Left renal pelvis (tissue), 4 donors: ENCODE measurements at places on chromosomes 7 and 10. TPM values are rescaled to one million over a fixed set of nuclear protein-coding genes. Genes with fewer than 3 reads are reported as not detected.

DNA sequence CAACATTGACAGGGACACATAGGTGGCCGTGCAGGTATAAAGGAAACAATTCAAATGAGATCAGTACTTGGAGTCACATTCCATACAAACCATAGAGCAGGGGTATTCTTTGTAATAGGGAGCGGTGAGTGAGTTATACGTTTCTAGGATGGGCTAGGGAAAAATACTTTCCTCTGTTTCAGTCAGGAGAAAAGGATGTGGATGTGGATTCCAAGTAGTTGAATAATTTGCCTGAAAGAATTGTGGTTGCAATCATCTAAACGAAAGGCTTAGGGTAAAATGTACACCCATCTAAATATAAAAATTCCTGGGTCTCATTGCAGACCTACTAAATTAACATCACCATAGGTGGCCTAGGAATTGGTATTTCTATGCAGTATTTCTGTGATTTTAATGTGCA lies 270.7 kb upstream of the IGFBP3 start:
- DNase-seq: no peak

- DNase-seq: no peak
Observed at GRCh38 chr7:50598460-50599343, 33.5 kb upstream of the DDC start.

- no peak for DNase-seq
Observed at GRCh38 chr10:90579602-90580242, 278.1 kb downstream of the HTR7 start.

- DNase-seq: no peak
Observed at GRCh38 chr7:107563081-107563774, 492 bp downstream of the COG5 start.

GRCh38 chr7:157587051-157587804 lies 250.4 kb downstream of the DNAJB6 start:
- no peak for DNase-seq

Gene C10orf62
- polyA plus RNA-seq: not detected

Gene CALCR
- polyA plus RNA-seq: 0.76 TPM

Gene MMRN2
- polyA plus RNA-seq: 24.2 TPM
